ENCODE measurements at places on chromosomes 1 and 21.

DNA sequence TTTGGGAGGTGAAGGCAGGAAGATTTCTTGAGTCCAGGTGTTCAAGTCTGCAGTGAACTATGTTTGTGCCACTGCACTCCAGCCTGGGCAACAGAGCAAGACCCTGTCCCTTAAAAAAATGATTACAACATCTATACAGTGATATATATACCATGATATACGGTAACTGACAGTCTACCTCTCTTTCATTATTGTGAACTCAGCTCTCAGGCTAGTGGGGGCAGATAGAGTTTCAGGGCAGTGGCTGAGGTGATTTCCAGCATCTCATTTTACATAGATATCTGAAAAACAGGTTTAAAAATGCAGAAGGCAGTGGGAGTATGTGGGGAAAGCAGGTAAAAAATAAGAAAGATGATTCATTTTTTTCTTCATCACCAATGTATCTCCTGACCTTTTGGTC, 8.1 kb upstream of the NTNG1 start:
- DNase-seq = no peak

- no peak for DNase-seq
Observed at GRCh38 chr21:29305068-29305467, 6.3 kb downstream of the BACH1 start.

GRCh38 chr1:153677718-153678518, 570 bp upstream of the NPR1 start:
- DNase-seq = peak; percentile 65

DNA sequence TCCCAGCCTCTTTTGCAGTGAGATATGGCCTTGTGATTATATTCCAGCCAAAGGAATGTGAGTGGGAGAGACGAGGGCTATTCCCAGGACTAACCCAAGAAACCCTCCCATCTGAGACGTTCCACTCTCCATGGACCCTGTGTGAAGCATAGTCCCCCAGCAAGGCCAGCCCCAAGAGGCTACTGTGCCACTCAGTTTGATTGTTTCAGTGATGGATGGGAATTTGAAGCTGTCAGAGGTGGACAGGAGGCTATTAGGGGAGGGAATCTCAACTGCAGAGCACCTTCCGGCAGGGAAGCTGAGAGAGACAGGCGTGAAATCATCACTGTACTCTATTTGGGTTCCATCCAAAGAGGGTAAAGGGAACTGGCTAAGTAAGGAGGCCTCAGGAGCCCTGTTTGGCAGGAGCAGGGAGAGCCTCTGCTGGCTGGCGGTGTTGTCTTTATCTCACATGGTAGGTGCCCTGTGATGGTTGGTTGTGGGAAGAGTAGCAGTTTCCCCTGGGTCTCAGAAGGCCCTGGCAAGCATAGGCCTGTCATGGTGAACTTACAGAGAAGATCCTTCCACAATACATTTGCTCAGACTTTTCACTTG, 3.4 kb upstream of the TEX35 start:
- DNase-seq = no peak

DNA sequence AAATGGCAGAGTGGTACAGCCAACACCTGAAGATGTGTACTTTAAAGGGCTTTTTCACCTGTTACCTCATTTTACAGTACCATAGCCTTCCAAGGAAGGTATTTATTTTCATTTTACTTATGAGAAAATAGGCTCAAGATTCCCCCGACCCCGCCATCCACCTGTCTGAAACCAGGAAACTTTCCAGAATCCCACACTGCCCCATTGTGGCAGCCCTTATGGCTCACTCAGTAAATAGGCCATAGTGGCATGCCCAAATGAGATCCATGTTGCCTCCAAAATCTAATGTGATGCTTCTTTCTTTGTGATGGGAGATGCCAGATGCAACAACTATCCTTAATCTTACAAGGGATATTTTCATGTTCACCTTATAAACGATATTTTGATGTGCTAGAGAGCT, 97.8 kb downstream of the EBNA1BP2 start:
- DNase-seq = peak; percentile 21

DNA sequence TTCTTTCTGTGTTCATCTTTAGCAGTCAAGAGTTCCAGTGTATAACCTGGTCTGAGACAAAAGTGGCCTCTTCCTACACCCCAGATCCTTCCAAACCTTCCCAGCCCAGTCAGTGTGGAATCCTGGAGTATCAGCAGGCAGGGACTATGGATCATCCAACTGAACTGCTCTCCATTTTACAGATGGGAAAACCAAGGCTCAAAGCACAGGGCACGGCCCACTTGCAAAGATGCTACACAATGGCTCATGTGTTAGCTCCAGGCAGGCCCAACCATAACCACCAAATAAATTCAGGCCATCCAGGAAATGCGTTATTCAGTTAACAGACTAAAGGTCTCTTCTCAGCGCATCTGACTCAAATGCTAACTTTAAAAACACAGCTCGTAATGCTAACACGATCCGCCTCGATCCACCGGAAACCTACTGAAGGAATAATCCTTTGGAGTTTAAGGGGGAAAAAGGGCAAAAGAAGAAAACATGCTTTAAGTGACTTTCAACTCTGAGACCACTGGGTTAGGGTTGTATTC, 7.1 kb downstream of the GLIS1 start:
- DNase-seq = no peak

- DNase-seq = no peak
Observed at GRCh38 chr1:180930687-180931086, 18.0 kb downstream of the KIAA1614 start.

GRCh38 chr1:87450615-87451209, 122.0 kb downstream of the LMO4 start:
- peak; percentile 25 for DNase-seq

DNA sequence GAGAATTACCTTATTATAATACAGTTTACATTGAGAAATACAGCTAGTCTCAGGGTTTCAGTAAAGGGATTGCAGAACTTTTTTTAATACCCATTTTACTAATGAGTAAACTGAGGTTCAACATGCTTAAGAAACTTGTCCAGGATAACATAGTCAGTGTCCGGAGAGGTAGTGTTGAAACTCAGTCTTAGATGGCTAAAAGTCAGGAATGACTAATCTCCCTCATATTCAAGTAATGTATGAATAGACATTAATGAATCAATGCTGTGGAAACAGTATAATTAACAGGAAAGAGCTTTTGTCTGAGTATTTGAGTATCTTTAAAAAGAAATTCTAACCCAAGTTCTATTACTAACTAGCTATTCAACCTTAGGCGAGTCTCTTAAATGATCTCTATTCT, 397.6 kb downstream of the PLA2G4A start:
- no peak for DNase-seq

GRCh38 chr21:35257413-35257812, 208.3 kb upstream of the RUNX1 start:
- DNase-seq = peak; percentile 83

- DNase-seq = no peak
Observed at GRCh38 chr1:8257621-8258020, 60.3 kb upstream of the SLC45A1 start.

- DNase-seq = peak; percentile 22
Observed at GRCh38 chr1:86448670-86449069, 20.1 kb upstream of the CLCA1 start.

- DNase-seq = no peak
Observed at GRCh38 chr1:94236630-94237290, 624 bp downstream of the ARHGAP29 start.

- no peak for DNase-seq
Observed at GRCh38 chr1:88979054-88979748, 13.2 kb downstream of the KYAT3 start.

- no peak for DNase-seq
Observed at GRCh38 chr1:175209493-175209921, 16.9 kb upstream of the KIAA0040 start.

DNA sequence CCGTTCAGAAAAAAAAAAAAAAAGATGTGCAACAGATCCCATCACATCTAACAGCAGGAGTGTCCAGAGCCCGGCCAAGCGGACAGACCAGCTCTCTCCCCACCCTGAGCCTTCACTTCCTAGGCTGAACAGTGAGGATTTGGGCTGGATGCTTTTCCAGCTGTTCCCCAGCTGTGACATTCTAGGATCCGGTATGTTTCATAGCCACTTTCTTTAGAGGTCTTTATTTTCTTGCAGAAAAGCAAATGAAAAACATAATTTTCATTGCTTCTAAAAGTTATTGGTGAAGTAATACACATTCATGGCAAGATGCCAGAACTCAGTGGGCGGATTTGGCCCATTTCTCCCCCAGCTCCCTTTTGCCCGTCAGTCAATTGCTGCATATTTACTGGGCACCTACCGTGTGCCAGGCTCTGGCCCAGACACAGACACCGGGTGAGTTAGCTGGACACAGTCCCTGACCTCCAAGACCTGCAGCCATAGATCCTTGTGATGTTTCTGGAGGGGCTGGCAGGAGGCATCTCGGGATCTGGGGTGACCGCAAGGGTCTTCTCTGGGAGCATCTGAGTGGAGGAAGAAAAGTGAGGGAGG, 213.7 kb upstream of the VAMP3 start:
- DNase-seq = no peak

GRCh38 chr1:234000557-234001041, 96.1 kb downstream of the SLC35F3 start:
- no peak for DNase-seq

- DNase-seq = peak; percentile 18
Observed at GRCh38 chr1:180156201-180156600, 1.5 kb downstream of the QSOX1 start.

- peak; percentile 80 for DNase-seq
Observed at GRCh38 chr1:237562242-237562823, 328.4 kb downstream of the ZP4 start.

GRCh38 chr1:117592155-117592554, 13.7 kb upstream of the TENT5C start:
- DNase-seq = no peak

- DNase-seq = no peak
Observed at GRCh38 chr1:182650678-182651338, 33.6 kb downstream of the RGS8 start.

- DNase-seq = no peak
Observed at GRCh38 chr1:192904438-192904895, 95.6 kb downstream of the RGS2 start.

DNA sequence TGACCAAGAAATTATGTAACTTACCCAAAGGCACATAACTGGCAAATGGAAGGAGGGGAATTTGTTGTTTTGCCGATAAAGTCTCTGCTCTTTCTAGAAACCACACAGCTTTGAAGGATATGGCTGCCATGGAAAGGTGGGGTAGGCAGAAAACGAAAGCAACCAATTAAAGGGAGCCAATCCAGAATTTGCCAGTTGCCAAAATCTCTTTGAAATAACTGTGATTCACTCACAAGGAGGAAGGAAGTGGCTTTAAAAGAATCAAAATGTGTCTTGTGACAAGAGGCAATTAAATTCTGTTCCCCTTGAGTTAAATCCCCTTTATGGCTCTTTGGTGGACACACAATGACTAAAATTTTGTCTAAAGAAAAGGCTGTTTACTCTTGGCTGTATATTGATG, 61.2 kb upstream of the CCDC190 start:
- DNase-seq = peak; percentile 18

DNA sequence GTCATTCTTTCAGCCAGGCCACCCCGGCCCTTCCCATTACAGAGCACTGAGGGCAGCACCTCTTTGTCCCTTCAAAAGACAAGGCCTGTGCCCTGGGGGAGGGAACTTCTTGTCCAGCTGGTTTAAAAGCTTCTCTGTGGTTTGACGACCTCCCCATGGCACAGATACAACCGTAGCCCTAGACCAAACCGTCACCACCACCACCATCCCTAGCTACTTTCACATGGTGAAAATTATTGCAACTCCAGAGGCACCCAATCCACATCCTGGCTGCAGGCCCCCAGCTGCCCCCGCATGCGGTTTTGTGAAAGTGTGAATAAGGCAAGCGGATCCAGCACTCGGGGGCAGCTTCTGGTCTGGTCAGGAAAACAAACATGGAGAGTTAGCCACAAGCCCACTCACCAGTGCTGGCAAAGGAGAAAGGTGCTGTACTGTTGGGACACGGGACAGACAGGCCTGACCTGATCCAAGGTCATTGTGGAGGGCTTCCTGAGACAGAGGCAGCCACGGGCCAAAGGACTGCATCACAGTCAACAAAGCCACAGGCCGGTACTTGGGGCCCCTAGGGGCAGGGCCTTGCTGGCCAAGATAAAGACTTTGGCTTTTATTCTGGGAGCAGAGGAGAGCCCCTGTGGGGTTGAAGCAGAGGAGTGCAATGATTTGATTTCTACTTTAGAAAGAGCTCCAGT, 31.2 kb downstream of the CDCA8 start:
- no peak for DNase-seq

- no peak for DNase-seq
Observed at GRCh38 chr1:21574466-21575151, 65.4 kb downstream of the ALPL start.

DNA sequence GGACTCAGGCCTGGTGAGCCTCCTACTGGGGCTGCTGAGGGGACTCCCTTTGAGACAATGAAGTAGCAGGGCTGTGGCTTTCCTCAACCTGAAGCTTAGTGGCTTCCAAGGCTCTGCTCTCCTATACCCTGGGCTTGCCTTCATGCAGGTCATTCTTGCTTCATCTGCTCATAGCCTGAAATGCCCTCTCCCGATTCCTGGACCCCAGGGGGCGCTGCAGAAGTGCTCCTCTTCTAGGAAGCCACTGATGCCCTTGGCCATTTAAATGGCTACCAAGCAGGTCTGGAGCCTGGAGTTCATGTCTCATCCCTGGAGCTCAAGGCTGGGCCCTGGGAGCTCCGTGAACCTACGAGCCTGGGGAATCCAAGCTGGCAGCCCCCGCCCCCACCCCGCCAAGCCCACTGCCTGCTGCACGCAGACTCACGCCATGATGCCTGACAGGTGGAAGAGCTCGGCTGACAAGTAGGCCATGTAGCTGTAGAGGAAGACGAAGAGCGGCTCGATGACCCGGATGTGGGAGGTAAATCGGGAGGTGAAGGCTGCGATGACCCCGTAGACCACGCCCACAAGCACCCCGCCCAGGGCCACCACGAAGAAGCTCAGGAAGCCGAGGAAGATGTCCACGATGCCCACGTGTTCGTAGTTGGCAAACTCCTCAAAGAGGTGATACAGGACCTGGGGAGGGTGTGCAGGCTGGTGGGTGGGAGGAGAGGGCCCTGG, 45.7 kb downstream of the SLC9A1 start:
- peak; percentile 65 for DNase-seq

DNA sequence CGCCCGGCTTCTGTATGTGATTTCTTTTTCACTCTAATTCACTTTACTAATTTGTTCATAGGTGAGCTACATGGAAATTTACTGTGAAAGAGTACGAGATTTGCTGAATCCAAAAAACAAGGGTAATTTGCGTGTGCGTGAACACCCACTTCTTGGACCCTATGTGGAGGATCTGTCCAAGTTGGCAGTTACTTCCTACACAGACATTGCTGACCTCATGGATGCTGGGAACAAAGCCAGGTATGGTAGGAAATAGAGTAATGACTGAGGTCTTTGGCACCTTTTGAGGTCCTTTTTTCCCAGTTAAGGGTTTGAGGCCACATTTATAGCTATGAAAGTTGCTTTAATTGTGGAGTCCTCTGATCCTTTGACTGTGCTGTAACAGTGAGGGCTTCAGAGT, 56.9 kb downstream of the KIF1B start:
- DNase-seq = no peak

- no peak for DNase-seq
Observed at GRCh38 chr1:47561523-47562007, 123.7 kb downstream of the FOXD2 start.

- peak; percentile 68 for DNase-seq
Observed at GRCh38 chr1:154198756-154199562, 7.1 kb upstream of the TPM3 start.
